ENCODE measurements at places on chromosomes 5 and 9.
A peak's percentile ranks its signal among the peaks of the same experiment; 100 is the strongest.

GRCh38 chr9:32877639-32878217 is 94.4 kb downstream of the TMEM215 start:
- no peak for DNase-seq

DNA sequence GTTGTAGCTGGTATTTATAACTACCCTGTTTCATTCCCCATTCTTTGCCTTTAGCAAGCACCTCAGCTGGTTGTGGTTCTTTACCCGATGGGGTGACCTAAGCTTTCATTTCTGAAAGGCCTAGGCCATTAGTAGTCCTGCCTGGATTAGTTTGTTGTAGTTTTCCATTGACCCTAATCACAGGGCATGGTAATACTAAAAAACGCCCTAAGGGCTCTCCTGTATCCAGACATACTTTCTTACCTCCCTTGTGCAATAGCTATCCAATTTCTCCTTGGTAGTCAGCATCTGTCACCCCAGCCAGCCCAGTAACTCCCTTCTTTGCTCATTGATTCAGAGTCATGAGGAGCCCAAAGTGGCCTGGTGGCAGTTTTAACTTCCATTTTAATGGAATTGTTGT is 24.0 kb downstream of the TMOD1 start:
- DNase-seq: no peak

DNA sequence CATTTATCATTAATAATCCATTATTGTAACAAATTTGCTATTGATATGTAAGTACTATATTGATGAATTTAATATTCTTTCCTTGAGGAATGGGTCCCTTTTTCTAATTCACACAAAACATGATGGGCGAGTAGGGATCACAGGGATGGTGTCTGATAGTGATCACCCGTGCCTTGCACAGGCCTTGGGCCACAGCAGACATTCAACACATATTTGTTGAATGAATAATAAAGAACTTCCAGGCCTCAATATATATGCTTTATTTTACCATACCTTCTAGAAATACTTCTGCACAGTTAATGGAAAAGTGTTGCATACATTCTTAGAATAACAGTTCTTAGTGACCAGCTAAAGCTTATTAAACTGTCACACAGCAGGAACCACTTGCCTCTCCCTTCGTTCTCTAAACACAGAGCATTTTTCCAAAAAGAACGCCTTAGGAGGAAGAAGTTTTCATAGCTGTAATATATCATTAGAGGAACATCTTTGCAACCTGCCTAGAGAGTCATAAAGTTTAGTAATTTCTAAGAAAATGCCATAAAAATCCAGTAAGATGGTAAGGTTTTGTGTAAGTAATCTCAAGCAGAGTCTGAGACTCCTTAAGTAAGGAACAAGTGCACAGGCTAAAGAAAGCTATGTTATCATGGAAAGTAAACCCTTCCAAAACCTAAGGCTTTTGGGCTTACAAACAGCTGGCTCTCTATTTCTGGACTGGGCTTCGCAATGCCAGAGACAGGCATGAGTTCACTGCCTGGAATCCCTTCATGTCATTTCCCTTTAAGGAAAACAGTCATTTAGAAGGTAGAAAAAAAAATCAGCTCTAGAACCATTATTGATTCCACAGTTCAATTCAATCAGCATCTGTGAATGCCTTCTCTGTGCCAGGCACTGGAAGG is 17.7 kb downstream of the TTLL11 start:
- no peak for DNase-seq

GRCh38 chr5:136457390-136458013 is 92.2 kb upstream of the TRPC7 start:
- peak; percentile 27 for DNase-seq

DNA sequence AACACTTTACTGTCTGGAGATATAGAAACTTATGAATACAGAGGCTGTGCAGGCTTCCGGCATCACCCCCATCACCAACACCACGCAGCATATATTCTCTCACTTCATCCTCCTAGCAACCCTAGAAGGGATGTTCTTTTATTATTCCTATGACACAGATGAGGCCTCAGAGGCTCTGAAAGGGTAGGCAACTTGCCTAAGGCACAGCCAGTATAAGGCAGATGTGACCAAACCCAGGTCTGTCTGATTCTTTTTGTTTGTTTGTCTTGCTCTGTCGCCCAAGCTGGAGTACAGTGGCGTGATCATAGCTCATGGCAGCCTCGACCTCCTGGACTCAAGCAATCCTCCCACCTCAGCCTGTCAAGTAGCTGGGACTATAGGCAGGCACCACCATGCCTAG is 22.8 kb upstream of the CORO2A start:
- no peak for DNase-seq

GRCh38 chr9:114163517-114163951 is 8.2 kb downstream of the COL27A1 start:
- DNase-seq: no peak

- no peak for DNase-seq
Measured at GRCh38 chr5:34867660-34868059, 28.7 kb downstream of the TTC23L start.

GRCh38 chr9:127519301-127520166 is 68.2 kb downstream of the LRSAM1 start:
- DNase-seq: no peak

- DNase-seq: peak; percentile 11
Measured at GRCh38 chr5:83955916-83956315, 235.3 kb upstream of the HAPLN1 start.

- DNase-seq: no peak
Measured at GRCh38 chr5:141100243-141100805, at the start of gene PCDHB3. Gene PCDHB3, plus strand, starts transcription at chr5:141100473. Its CDS starts 177 bp downstream, at chr5:141100650.

- DNase-seq: peak; percentile 97
Measured at GRCh38 chr9:104968025-104968982, 40.3 kb upstream of the ABCA1 start.

- DNase-seq: no peak
Measured at GRCh38 chr5:101687349-101687985, 608.6 kb downstream of the SLCO4C1 start.

DNA sequence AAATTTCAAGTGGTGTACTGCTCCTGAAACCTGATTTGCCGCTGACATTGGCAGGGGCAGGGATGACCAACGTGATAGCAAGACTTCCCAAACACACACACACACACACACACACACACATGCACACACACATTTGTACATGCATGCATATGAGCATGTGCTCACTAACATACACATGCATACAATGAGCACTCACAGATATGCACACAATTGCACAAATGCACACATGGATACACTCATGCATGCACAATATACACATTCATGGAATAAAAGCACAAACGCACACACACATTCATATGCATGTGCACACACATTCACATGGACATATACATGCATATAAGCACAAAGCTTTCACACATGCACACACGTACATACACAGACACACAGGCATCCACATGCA is 181.2 kb upstream of the ZNF618 start:
- no peak for DNase-seq

GRCh38 chr5:133245191-133246052 is 193.6 kb downstream of the HSPA4 start:
- peak; percentile 50 for DNase-seq

GRCh38 chr9:98763986-98764745 is 32.2 kb downstream of the ANKS6 start:
- DNase-seq: no peak

- DNase-seq: no peak
Measured at GRCh38 chr5:50898966-50899365, 232.5 kb downstream of the PARP8 start.

DNA sequence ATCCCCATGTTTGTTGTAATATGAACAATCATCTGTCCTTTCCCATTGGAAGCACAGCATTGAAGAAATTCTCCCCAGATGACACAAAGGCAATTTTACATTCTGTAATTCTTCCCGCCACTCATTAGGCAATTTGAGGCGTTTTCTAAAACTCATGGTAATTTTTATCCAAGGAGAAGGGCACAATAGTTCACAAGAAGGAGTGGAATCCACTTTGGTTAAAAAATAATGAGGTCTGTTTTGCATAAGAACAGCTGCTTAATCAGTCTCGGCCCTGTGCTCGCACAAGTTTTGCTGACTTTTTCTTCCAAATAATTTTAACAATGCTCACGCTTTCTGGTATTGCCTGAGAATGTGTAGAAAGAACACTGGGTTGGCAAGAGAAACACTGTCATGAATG is 94.0 kb downstream of the CAVIN4 start:
- no peak for DNase-seq

- no peak for DNase-seq
Measured at GRCh38 chr5:154474396-154475334, 3.4 kb downstream of the HAND1 start.

DNA sequence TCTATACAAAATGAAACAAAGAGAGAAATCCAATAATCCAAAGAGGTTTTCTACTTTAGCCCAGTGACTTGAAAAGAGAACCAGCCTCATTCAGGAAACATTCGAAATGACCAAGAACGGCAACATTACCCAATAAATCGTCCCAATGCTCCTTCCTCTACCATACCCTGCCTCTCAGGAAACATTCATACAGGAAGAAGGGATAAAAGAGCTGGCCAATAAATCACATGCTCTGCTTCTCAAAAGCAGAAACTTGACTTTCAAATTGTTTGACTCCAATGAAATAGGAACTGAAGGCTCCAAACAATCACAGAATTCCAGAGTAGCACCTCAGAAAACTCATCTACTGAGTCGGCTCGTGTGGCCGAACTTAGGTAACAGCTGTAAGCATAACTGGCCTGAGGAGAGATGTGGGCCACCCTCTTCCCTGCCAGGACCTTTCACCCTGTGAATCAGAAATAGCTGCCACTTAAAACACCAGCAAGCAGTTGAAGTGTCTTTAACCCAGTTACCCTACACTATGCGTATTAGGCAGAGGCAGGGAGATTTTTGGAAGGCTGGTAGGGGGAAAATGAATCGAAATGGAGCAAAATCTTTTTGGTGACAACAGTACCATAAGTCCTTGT is 14.6 kb downstream of the ARL15 start:
- DNase-seq: peak; percentile 44

GRCh38 chr5:134547066-134547465 is 21.6 kb downstream of the JADE2 start:
- no peak for DNase-seq

- DNase-seq: no peak
Measured at GRCh38 chr9:3455717-3456116, 70.1 kb downstream of the RFX3 start.

DNA sequence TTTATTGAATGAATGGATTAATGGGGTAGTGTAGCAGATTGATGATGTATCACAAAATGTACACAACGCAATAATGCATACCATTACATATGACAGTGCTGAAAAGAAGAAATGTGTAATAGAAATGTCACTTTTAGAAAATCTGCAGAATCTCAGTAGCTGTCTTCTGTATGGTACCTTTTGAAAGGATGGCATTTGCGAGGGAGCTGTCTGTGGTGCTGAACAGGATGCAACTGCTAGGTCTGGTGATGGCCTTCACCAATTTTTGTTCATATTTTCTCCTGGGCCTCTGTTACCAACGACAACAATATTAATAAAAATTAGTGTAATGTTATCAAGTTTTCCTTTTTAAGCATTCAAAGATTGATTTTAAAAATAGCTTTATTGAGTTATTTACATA is 36.2 kb upstream of the OTULIN start:
- no peak for DNase-seq

DNA sequence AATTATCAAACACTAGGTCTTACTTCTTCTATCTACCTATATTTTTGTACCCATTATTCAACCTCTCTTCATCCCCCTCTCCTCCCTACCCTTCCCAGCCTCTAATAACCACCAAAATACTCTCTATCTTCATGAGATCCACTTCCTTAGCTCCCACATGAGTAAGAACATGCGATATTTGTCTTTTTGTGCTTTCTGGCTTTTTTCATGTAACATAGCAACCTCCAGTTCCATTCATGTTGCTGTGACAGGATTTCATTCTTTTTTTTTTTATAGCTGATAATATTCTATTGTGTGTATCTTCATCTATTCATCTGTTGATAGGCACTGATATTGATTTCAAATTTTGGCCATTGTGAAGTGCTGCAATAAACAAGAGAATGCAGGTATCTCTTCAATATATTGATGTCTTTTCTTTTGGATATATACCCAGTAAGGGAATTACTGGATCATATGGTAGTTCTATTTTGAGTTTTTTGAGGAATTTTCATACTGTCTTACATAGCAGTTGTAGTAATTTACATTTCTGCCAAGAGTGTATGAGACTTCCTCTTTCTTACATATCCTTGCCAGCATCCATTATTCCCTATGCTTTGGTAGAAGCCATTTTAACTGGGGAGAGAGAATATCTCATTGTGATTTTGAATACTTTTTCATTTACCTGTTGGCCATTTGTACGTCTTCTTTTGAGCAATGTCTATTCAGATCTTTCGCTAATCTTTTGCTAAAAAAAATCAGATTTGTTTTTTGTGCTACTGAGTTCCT is 156.8 kb downstream of the DCP2 start:
- DNase-seq: no peak

- DNase-seq: no peak
Measured at GRCh38 chr9:13750639-13751038, 471.1 kb upstream of the MPDZ start.

- no peak for DNase-seq
Measured at GRCh38 chr9:4553951-4554381, 63.7 kb downstream of the SLC1A1 start.

- no peak for DNase-seq
Measured at GRCh38 chr5:179793468-179794139, at the start of gene LTC4S. Gene LTC4S, plus strand, starts transcription at chr5:179793986. Its CDS starts 95 bp downstream, at chr5:179794081.

GRCh38 chr5:119470851-119471451 is 18.7 kb downstream of the HSD17B4 start:
- peak; percentile 21 for DNase-seq

DNA sequence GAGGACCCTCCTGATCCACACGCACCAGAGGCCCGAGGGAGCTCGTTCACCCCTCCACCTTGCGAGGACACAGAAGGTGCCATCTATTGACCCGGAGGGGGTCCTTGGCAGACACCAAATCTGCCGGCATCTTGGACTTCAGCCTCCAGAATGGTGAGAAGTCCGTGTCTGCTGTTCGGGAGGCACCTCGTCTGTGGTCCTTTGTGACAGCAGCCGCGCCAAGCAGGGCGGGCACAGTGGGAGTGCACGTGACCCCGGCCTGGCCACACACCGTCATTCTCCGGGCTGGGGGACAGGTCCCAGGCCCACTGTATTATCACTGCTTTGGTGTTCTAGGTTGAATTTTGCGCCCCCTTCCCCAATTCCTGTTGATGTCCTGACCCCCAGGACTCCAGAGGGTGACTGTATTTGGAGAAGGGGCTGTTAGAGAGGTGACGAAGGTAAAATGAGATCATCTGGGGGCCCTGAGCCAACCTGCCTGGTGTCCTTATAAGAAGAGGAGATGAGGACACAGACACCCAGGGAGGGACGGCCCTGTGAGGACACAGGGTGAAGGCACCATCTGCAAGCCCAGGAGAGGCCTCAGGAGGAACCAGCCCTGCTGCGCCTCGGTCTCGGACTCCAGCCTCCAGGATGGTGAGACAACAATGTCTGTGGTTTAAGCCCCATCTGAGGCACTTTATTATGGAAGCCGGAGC is 15.7 kb downstream of the LPCAT1 start:
- DNase-seq: no peak

DNA sequence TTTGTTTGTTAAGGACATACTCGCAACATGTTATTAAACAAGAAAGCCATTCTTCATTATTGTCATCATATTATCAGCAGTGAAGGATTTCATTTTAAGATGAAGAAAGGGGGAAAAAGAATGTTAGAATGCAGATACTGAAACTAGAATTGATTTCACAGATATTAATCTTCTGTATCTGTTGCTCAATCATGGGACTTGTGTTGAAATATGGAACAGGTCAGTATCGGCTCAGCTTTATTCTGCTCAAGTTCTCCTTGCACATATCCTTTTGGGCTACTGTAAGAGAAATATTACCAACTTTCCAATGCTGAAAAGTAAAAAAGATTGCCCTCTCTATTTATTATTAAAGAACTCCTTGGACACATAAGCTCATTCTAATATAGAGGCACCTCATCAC is 13.8 kb upstream of the ANXA1 start:
- no peak for DNase-seq

- DNase-seq: peak; percentile 35
Measured at GRCh38 chr9:90309809-90310520, 332.7 kb downstream of the DIRAS2 start.

Measured in NCI-H510A treated with DMSO at 0.1 percent for 48 hours (cell line).